ENCODE measurements at places on chromosomes 12 and 14.

GRCh38 chr12:119544765-119545625, 48.6 kb upstream of the TMEM233 start:
- peak; percentile 83 for DNase-seq

- DNase-seq = no peak
These were observed 10.3 kb downstream of the EGLN3 start for GRCh38 chr14:33940561-33941011.

DNA sequence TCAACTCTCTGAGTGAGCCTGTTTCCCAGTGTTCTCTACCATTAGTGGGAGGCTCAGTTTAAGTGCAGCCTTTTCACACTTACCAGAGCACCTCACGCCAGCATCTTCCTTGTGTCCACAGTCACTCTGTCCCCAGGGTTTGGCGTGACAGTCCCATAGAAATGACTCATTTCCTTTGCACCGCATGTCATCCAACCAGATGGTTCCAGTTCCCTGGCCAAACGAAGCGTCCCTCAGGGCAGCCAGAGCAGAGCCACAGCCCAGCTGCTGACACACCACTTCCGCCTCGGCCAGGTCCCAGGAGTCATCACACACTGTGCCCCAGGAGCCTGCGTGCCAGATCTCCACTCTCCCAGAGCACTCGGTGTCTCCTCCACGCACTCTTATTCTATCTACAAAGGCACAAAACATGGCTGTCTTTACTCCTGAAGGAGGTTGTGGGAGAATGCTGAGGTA, 65.4 kb downstream of the ACSM4 start:
- no peak for DNase-seq

GRCh38 chr14:30838351-30838750, 36.0 kb upstream of the COCH start:
- no peak for DNase-seq

DNA sequence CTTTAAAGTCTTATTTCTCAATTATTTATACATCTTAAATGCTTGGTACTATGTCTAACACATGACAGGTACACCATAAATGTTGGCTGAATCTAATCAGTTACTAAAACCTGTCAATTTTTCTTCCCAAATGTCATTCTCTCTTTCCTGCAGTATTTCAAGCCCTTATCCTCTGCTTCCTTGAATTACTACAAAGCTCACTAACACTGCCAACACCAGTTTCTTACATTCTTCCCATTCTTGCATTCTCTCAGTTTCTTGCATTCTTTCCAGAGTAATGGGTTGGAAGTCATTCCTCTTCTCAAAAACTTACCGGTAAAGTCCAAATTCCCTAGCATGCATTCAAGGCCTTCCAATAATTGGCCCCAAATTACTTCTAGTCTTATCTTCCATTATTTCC, 9.6 kb upstream of the SMARCC2 start:
- DNase-seq = no peak

- peak; percentile 51 for DNase-seq
These were observed 32.0 kb upstream of the RIMBP2 start for GRCh38 chr12:130747867-130748740.

GRCh38 chr14:54692284-54692772, 125.4 kb downstream of the SAMD4A start:
- no peak for DNase-seq

DNA sequence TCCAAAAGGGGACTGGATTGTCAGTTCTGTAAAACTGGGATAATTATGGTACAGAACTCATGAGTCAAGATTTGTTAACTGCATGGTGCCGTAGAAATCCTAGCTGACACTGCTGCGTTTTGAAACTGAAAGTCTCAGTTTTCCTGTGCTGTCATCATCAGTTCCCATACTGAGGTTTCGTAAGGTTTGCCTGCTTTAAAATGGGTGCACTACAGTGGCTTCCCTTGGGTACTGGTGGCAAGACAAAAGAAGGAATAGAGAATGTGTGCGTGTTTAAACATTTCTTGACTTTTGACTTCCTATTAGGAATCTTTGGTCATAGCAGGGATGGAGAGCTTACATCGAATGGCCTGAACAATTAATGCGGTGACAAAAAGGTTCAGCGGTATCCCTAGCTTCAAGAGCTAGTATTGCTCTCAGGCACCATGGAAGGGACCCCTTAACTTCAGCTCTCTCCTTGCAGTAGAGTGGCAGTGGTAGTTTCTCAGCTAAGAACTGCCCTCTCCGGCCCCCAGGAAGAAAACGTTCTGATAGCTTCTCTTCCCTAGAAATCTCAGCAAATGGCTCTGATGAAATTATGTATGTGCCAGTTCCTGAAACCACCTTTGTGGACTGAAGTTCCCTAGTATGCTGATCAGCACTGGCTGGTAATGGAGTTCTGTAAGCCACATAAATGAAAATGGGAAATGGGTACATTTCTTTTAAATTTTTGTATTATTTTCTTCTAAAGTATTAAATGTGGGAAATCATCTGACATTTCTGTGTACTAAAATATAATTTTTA, 28.9 kb downstream of the ANO6 start:
- DNase-seq = no peak

- DNase-seq = peak; percentile 48
These were observed 47.2 kb downstream of the PEBP1 start for GRCh38 chr12:118183155-118183554.

DNA sequence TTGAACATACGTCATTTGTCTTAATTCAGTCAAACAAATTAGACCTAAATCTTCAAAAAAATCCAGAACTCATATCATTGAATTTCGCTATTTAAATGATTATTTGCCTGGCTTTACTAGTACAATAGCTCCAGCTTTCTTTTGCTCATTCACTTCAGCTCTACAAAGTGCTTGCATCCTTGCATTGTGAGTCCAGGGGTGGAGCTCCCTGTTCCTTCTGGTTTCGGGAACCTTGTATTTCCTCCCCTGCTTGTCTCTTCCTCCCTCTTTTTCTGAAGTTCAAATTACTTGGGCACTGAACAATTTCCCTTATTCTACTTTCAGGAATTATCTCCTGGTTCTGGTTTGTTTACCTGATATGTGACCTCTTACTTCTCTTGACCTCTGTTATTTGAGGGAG, 58.1 kb upstream of the KITLG start:
- DNase-seq = no peak

- DNase-seq = peak; percentile 58
These were observed 2.6 kb downstream of the ITPK1 start for GRCh38 chr14:93112891-93113677.

GRCh38 chr14:91249841-91250616, 5.5 kb upstream of the GPR68 start:
- DNase-seq = no peak

- no peak for DNase-seq
These were observed 76.0 kb downstream of the SYNE2 start for GRCh38 chr14:63928744-63929174.

- peak; percentile 70 for DNase-seq
These were observed 96.4 kb downstream of the GAS2L3 start for GRCh38 chr12:100669922-100670321.

DNA sequence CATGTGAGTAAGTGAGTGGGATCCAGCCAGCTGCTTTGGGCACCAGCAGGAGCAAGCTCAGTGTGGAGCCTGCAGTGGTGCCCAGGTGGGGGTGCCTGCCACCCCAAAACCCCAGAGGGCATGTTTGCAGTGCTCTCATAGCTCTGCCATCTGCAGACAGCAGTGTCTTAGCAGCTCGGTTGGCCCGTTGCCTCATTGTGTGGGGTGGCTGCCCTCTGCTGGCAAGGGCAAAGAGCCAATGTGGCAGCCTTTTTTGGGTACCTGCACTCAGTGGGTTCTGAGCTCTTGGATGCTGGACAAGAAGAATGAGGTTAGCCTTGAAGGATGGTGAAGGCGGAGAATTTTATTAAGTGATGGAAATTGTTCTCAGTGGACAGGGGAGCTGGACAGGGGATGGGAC, 52.3 kb downstream of the NEUROD4 start:
- DNase-seq = no peak

GRCh38 chr12:71782017-71782416, 27.4 kb downstream of the RAB21 start:
- no peak for DNase-seq

GRCh38 chr12:116346741-116347140, 69.2 kb upstream of the MED13L start:
- peak; percentile 93 for DNase-seq

- DNase-seq = no peak
These were observed 150.9 kb downstream of the EMP1 start for GRCh38 chr12:13347241-13348043.

GRCh38 chr12:57520053-57520818, at the start of gene DDIT3:
TSS of gene DDIT3 (minus strand) at chr12:57520514. CDS start at chr12:57517406, 3,108 bp downstream.
- peak; percentile 94 for DNase-seq

DNA sequence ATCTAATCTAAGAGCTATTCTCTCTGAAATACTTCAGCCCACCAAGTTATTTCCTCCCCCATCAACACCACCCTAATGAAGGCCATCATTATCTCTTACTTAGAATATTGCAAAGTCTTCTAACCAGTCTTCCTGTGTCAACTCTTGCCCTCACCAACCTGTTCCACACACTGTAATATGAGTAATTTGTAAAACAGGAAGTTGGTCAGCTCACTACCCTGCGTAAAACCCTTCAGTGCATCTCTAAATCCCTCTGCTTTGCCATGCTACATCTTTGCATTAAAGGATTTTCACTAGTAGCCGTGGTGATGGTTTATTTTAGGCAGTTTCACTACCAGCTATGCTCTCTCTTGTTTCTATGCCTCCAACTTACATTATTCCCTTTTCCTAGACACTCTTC, 70.0 kb downstream of the KIF21A start:
- no peak for DNase-seq

- no peak for DNase-seq
These were observed 124.6 kb upstream of the HIF1A start for GRCh38 chr14:61570549-61571290.
